Effector CD4-positive, alpha-beta T cell (primary cell): ENCODE measurements at places on chromosomes 5 and 9.

GRCh38 chr5:104540448-104540847 is 977.9 kb upstream of the NUDT12 start:
- DNase-seq, result no peak

- DNase-seq, result no peak
Observed at GRCh38 chr9:16458696-16459420, 411.6 kb downstream of the BNC2 start.

DNA sequence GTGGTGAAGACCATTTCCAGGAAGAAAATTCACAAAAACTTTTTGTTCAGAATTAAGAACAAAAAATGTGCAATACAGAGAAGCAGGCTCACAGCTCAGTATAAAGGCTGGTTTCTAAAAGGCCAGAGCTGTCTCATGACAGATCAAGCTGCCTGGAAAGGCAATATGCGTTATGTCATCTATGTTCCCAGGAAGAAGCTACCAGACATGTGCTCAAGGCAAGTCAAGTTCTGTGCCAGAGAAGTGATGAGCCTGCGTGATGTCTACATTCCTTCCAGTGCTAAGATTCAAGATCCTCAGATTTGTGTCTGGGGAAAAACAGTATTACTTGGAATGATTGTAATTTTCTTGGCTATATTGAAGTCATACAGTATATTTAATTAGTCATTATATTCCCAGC is 104.3 kb downstream of the PDE4D start:
- no peak for DNase-seq

GRCh38 chr9:130977811-130978221 is 31.2 kb upstream of the LAMC3 start:
- DNase-seq, result no peak

DNA sequence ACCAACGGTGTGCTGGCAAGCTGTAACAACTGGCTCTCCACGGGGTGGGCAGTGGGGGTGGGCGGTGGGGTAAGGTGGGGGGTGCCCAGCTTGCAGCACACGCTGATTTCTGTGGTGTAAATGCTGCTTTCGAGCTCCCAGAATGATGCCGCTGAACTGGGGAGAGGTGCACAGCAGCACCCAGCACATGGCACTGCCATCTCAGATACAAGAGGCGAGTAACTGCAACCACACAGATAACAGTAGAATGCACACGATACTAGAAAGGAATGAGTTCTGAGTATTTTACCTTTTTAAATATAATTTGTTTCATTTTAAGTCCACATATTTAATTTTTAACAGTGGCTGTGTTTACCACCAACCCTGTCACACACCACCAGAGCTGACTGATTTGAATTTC is 87.9 kb downstream of the SEMA4D start:
- DNase-seq, result no peak
